HuH-7.5 (cell line): ENCODE measurements at places on chromosomes 6 and 20.

DNA sequence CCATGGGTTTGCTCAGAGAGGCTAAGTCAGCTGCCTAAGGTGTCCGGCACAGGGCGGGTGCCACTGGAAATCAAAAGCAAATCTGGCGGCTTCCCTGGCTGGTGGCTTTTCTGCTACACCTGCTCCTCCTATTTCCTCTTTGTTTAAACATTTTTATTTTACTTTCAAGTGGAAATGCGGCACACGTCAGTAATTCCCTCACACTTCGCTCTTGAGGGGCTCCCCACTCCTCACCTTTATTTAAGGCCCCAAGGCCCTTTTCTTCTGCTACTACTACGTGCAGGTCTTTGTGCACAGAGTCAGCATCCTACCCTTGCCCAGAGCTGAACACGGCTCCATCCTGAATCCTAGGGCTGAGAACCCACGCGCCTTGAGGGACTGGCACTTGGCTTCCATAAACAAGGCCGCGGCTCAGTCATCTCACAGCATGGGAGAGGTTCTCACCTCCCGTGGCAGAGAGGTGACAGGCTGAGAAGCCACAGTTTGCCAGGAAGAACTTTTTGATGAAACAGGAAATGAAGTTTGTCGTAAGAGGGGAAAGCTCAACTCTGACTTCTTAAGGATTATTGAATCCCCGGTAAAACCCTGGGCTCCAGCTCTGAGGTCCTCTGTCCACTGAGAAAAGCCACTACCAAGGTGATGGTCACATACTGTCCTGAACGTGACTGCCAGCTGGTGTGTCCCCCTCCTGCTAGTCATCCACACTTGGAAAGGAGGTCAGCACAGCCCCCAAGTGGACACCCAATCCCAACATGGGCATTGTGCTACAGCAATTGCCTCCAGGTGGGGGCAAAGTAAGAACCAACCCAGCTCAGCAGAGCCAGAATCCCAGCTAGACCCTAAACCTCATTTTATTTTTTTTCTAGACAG, 48.0 kb downstream of the NFATC2 start:
- DNase-seq = no peak

GRCh38 chr6:40724886-40725285, 137.7 kb upstream of the LRFN2 start:
- DNase-seq = no peak

DNA sequence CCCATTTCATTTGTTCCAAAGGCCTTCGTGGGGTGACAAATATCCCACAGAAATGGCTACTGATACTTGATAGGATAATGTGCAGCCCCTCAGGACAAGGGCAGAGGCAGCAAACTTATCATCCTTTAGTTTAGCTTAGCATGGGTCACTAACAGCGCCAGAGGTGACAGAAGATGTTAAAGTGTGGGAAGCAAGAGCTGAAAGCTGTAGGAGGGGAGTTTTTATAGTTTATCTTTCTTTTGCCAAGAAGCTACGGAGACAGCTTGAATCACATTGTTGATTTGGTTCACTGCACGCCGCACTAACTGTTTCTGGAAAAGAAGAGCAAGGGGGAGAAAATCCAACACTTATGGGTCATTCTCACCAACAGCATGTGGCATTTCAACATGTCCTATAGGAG, 773.9 kb upstream of the MMS22L start:
- no peak for DNase-seq

- no peak for DNase-seq
Observed at GRCh38 chr6:131244942-131245341, 109.7 kb downstream of the AKAP7 start.

DNA sequence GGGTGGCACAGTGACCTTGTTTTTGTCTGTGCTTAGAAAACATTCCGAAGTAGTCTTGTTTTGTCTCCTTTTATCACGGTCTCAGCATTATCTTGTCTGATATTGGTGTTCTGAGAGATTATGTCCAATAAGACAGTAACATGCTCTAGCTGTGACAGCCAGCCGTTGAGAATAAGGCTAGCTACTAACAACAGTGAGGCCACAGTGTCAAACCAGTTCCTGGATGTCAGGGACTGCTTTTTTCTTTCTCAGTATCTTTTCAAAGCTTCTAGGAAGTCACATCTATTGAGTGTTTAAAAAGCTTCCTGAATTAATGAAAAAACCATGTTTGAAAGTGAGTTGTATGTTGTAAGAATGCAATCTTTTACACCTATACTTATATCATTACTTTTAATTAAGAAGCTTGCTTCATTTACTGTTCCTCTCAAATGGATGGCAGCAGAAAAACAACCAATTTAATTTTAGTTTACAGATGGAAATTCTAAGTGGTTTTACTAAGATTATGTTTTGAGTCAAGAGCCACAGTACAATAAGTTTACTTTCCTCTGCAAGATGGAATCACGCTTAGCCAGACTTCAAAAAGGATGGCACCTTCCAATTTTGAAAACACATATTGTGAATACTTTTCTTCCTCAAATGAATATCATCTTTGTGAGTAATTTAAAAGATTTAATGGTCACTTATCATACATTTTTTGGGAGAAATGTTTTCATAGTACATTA, 53.1 kb downstream of the MAP3K7 start:
- DNase-seq = no peak

GRCh38 chr6:134469702-134470456, 152.0 kb upstream of the SGK1 start:
- DNase-seq = no peak

DNA sequence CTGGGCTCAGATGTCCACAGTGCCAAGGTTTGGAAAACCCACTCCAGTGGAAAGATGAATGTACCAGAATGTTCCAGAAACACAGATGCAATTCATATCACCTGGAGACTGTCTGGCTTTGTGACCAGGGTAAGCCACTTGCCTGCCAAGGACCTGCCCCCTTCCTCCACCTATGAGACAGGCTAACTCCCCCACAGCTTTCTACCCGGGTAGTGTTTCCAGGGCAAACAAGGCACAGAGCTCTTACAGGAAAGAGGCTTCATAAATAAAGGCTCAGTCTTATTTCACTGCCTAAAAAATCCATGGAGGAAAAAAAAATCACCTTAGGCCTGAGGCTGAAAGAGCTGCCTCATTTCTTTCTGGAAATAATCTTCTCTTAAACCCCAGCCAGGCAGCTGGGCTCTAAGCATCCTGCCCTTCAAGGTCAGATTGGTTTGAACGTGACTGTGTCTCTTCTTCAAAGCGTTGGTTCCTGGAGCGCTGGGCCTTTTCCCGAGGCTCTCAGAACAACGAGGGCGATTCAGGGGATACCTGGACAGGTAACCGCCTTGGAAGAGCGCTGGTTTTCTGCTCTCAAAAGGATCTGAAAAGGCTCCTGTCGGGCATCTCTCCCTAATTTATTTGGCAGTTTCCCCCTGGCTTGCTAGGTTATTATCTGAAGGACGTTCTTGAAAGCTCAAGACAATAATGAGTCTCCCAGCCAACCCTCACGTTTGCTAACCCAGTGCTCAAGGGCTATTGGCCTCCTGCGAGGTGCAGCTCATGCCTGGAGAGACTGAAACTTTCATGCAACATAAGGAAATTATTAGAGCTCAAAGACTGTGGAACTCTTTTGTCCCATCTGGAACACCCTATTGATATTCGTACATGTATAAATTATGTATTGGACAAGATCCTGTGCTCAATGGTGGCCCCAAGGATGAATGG, 199.2 kb upstream of the PMEPA1 start:
- DNase-seq = no peak

DNA sequence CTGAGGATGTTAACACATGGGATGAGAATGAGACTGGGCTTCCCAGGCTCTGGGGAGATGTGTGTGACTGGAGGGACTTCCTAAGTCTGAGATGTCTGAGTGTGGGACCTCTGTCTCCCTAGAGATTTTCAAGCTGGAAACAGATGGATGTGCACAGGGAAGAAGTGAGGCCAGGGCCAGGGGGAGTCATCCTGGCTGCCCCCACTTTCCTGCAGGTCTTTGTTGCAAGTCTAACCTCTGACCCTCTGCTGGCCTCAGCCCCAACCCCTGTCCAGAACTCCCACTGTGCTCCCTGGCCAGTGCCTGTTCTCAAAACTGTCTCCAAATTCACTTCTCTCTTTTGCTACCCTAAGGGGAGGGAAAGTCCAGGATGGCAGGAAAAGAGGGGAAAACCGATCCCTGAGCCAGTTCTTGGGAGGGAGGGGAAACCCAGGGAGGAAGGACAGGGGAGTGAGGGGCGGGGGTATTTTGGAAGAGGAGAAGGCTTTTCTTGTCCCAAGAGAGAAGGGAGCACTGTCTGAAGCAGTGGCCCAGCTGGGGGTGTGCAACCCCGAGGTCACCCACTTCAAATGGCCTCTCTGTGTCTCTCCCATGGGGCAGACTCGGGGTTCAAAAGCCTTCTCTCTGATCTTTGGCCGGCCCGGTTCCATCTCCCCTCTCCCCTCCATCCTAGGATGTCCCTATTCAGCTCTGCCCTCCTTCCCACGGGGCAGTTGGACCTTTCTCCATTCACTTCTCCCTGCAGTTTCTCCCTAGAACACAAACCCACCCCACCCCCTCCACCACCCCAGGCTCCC, 3.1 kb downstream of the PPP1R18 start:
- no peak for DNase-seq

DNA sequence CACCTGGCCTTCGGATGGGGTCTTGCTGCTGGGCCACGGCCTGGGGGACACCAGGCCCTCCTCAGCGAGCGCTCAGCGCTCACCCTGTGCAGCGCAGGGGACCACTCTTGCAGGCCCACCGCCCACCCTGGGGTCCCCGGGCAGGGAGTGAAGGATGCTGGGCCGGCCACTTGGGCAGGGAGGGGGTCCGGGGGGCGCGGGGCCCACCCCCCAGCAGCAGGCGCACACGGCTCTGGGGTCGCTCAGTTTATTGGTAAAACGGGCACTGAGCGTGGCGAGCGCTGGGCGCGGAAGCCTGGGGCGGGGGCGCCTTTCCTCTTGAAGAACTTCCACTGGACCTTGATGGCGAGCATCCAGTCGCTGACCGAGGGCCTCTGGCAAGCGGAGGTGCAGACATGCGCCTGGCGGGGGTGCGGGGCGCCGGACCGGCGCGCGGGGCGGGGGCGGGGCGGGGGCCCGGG, 11.1 kb downstream of the EEF1A2 start:
- DNase-seq = no peak

GRCh38 chr6:46104209-46104608, 25.6 kb upstream of the ENPP4 start:
- no peak for DNase-seq

DNA sequence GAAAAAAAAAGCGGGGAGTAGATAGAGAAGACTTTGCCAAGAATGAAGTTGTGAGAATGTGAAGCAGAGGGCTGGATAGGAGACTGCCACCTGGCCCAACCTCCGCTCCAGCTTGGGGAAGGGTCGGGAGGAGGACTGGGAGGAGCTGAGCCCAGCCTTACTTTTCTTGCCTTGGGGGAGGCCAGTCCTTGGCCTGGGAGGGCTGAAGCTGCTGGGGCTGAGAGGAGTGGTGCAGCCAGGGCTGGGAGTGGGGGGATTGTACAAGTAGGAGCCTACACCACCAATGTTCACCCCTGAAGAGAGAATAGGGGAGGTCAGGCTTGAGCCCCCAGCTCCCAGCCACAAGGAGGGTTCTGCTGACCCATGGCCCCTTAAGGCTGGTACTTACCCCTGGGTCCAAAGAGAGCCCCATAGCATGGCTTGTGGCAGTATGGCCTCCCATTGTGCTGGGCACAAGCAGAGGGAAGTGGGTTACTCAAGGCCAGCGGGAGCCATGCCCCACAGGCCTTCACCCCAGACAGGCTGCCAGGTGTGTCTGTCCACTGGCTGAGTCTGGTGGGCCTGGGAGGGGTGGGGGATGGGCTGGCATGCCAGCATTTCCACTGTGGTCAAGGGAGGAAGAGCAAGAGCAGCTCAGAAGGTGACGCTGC, 1.1 kb downstream of the CRIP3 start:
- DNase-seq = no peak

GRCh38 chr6:3294396-3294795, 35.6 kb downstream of the PSMG4 start:
- DNase-seq = no peak

GRCh38 chr6:39752835-39753724, 27.9 kb upstream of the KIF6 start:
- DNase-seq = no peak
